ENCODE measurements at places on chromosomes 3 and 15.

GRCh38 chr3:182697345-182697919 lies 95.9 kb upstream of the ATP11B start:
- DNase-seq, result no peak

DNA sequence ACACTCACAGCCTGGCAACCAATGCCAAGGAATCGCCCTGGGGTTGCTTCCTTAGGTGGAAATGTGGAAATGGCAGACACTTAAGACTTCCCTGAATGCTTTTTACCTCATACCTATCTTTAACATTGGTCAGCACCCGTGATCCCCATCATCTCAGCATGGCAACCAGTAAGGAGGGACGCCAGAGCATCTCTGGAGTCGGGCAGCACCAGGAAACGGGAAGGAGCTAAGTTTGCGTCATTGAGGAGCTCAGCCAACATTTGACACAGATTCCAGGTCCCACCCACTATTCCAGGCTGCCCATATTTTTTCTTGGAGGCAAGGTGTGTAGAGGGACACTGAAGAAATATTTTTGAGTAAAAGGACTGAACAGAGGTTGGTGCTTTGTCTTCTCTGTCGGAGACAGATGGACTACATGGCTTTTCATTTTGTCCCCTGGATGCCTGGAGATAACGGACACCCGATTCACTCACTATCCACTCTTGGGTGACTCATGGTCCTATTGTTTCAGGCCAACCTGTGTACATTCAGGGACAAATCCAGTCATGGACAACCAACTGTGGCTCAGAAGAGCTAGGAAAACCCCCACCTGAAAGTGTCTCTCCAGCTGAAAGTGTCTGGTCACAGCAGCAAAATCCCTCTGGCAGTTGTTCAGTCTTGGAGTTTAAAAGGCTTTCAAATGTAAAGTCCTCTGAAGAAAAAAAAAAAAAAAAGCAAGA lies 70.4 kb upstream of the OXTR start:
- DNase-seq, result no peak

- no peak for DNase-seq
Observed at GRCh38 chr3:64354956-64355355, 129.7 kb upstream of the PRICKLE2 start.

GRCh38 chr3:184993394-184993793 lies 159.5 kb downstream of the C3orf70 start:
- DNase-seq, result no peak

GRCh38 chr3:105688821-105689220 lies 180.0 kb downstream of the CBLB start:
- DNase-seq, result no peak

DNA sequence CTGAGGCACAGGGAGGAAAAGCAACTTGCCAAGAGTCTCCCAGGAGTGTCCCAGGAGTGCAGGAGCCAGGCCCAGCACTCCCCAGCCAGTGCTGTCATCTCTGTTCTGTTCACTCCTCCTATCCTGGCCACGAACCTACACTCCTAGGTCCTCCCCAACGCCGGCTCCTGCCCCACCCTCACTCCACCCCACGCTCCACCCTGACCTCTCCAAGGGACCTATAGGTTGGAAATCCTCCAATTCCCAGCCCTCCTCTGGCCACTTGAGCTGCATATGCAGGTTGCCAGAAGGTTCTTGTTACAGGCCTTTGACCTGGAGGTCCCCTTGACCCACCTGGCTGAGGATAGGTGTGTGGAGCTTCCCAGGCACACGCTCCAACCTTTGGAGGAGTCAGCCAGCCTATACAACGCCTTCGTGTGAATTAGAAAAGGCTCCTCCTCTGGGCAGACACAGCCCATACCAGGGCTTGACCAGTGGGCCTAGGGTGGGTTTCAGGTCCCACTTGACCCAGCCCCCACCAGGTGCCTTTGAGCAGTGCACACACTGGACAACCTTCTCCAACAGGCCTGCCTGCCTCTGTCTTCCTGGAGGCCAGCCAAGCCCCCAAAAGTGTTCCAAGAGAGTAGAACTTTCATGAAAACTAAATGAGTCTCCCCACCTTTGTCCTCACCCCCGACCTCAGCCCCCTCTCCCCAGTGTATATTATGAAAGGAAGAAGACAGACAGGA lies 167.2 kb upstream of the TLE3 start:
- no peak for DNase-seq

GRCh38 chr15:99818872-99819271 lies 85.6 kb upstream of the LYSMD4 start:
- no peak for DNase-seq

GRCh38 chr3:107981471-107982111 lies 109.2 kb downstream of the CD47 start:
- DNase-seq, result no peak

- DNase-seq, result no peak
Observed at GRCh38 chr3:142863930-142864920, 24.7 kb downstream of the PCOLCE2 start.

DNA sequence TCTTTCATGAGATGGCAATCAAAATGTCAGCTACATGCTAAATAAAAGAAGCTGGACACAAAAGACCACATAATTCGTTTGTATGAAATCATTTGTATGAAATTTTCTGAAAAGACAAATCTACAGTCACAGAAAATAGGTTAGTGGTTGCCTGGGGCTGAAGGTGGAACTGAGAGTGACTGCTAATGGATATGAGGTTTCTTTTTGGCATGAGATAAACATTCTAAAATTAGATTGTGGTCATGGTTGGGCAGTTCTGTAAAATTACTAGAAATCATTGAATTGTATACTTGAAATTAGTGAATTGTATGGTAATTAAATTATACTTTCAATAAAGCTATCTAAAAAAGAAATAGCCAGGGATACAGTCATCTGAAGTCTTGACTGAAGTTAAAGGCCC lies 2.7 kb upstream of the DMXL2 start:
- no peak for DNase-seq

- no peak for DNase-seq
Observed at GRCh38 chr3:31615071-31615875, 82.5 kb downstream of the STT3B start.

GRCh38 chr3:126550488-126551051 lies 8.2 kb downstream of the C3orf22 start:
- DNase-seq, result no peak

DNA sequence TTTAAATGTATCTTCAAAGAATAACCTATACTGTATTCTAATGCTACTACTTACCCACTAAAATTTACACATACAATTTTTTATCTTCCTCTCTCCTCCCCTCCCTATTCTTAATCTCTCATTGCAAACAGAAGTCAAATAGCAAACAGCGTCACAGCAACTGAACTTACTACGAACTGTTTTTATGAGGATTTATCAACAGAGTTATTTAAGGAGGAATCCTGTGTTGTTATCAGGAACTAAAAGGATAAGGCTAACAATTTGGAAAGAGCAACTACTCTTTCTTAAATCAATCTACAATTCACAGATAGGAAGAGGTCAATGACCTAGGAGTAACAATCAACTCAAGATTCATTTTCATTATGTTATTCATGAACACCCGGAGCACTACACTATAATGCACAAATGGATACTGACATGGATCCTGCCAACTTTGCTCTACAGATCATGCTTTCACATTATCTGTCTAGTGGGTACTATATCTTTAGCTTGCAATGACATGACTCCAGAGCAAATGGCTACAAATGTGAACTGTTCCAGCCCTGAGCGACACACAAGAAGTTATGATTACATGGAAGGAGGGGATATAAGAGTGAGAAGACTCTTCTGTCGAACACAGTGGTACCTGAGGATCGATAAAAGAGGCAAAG lies 984 bp downstream of the FGF7 start:
- no peak for DNase-seq

GRCh38 chr3:192917028-192917403 lies 640 bp downstream of the MB21D2 start:
- DNase-seq, result no peak

DNA sequence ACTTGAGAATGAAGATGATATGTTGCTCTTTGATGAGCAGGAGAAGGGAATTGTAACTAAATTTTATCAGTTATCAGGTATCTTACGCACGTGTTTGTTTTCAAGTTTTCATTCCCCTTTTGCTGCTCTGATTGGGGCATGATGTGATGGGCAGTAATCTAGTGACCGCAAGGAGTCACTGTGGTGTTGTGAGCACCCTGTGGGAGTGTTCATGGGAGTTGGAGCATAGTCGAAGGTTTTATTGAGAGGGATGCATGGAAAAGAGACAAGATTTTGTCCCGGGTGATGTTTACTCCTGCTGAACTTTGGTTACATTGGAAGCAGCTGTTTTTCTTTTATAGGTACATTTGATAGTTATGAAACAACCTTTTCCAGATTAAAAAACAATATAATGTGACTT lies 2.1 kb downstream of the FAN1 start:
- no peak for DNase-seq

- no peak for DNase-seq
Observed at GRCh38 chr3:113927556-113927955, 20.3 kb upstream of the ZDHHC23 start.

DNA sequence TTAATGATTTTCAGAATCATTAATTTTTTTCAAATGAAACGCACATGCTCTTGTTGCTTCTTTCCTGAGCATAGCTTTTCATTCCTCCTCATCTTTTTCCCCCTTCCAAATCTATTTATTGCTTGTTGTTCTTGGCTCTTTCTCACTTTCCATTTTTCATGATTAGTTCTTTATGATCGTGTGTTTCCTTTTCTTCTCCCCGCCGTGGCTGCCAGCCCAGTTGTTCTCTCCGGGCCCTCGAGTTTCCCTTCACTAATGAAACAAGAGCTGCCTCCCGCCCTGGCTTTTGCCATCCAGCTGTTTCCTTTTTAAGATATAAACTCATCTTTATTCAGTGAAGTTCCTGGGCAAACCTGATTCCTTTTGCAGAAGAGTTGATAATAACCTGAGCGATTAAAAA lies 170.2 kb upstream of the NR2F2 start:
- DNase-seq, result no peak

DNA sequence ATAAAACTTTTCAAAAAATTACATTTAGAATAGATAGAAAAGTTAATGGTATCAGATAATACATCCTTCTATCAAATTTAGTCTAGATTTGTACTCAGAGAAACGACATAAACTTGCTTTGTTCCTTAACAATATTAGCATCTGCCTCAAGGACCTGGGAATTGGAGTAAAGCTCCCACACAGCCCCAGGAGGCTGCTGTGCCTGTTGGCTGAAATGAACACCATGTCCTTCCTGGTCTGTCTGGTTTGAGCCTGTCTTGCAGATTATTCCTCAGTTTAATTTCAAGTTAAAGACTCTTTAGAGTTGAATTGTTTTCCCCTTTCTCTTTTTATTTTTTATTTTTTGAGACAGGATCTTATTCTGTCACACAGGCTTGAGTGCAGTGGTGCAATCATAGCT lies 19.4 kb downstream of the GNB5 start:
- DNase-seq, result no peak

GRCh38 chr3:40989141-40990061 lies 209.9 kb upstream of the CTNNB1 start:
- no peak for DNase-seq

DNA sequence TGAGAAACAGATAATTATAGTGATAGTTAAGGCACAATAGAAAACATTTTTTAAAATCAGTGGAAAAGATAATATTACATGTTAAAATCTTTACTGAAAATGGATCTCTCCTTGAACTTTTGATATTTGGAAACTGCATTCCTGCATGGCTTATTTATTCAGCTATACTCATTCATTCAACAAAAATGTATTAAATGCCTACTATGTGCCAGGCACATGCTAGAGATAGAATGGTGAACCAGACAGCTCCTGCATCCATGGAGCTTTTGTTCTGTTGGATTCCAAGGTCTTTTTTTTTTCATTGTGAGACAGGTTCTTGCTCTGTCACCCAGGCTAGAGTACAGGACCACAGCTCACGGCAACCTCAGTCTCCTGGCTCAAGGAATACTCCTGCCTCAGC lies 4.5 kb downstream of the PXK start:
- DNase-seq, result no peak

- DNase-seq, result no peak
Observed at GRCh38 chr3:132444383-132444782, 27.1 kb downstream of the DNAJC13 start.

GRCh38 chr15:79099692-79100091 lies 9.1 kb upstream of the RASGRF1 start:
- DNase-seq, result no peak

- no peak for DNase-seq
Observed at GRCh38 chr3:98797905-98798304, 34.8 kb downstream of the ST3GAL6 start.

DNA sequence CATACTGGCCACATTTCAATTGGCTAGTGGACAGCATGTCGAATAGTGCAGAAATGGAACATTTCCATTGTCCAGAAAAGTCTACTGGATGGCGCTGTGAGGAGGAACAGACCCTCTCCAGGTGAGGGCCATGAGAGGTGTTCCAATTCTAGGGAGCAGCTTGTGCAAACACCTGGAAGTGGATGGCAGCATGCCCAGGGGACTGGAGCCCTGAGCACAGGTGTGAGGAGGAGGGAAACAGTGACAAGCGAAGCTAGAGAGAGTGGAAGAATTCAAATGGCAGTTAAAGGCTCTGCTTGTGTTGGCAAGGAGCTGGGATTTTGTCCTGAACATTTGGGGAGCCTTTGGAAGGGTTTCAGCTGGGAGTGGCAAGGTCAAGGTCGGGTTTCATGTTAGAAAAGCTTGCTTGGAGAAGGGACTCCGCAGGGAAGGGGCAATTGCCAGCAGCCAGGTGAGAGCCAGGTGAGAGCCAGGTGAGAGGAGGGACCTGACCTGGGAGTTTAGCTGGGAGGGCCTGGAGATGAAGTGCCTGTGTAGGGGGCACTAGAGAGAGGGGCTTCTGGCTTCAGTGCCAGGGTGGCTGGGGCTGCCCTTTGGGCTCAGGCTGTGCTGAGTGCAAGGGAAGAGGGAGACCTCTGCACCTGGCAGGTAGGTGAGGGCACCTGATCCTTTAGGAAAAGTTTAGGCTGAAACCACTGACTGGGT lies 93.8 kb downstream of the LINGO1 start:
- DNase-seq, result no peak

GRCh38 chr15:40339621-40339945 lies 1.2 kb downstream of the CCDC9B start:
- no peak for DNase-seq

DNA sequence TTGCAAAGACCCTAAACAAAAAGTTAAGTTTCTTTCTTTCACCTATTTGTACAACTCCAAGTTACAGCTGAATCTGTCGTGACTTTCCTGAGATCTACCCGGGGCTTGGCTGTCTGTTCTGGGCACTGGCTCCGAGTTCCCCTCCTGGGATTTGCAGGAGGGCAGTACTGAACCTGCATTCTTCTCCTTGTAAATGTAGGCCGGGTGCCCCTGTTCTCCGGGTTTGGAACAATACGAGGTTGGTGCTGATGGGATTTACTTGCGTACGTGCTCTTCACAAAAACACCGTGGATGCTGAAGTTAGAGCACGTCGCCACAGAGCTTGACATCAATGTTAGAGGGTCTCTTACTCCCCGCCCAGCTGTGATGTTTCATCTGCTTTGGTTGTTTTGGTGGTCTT lies 48.1 kb downstream of the KLHL25 start:
- DNase-seq, result no peak

- no peak for DNase-seq
Observed at GRCh38 chr3:144058713-144059112, 87.1 kb downstream of the DIPK2A start.

- no peak for DNase-seq
Observed at GRCh38 chr3:114714957-114715460, 421.2 kb downstream of the TIGIT start.
